ENCODE measurements at places on chromosomes 12 and 14.

DNA sequence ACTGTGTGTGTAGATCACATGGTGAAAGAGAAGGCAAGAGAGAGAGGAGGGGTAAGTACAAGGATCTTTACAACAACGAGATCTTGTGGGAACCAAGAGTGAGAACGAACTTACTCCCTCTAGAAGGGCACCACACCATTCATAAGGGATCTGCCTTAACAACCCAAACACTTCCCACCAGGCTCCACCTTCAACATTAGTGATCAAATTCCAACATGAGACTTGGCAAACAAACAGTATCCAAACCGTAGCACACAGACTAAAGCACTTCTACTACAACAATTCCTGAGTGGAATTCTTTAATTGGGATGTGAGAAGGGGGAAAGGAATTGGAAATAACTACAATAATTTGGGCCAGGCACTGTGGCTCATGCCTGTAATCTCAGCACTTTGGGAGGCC is 35.0 kb upstream of the ESR2 start:
- H3K27ac ChIP-seq = no peak overlapping the region
- H3K4me3 ChIP-seq = no peak overlapping the region
- DNase-seq = no peak
- H3K4me1 ChIP-seq = no peaks in the 10 kb centered on the region
- no peaks in the 10 kb centered on the region for H3K27me3 ChIP-seq
- no peaks in the 10 kb centered on the region for H3K36me3 ChIP-seq

DNA sequence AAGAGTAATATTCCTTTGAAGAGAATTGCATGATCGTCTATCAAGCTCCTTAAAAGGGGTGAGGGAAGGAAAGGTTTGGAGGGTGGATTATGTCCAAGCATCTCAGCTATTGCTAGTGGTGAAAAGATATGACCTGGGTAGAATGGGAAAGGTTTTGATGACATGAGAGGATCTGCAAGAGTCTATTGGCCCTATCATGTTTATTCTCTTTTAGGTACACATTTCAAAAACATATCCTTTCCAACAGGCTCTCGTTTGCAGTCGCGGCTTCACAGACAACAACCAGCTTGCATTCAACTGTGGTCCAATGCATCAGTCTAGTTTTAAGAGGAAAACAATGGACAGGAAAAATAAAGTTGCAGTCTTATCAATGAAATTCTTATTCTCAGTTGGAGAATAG is 17.1 kb downstream of the FOXG1 start:
- H3K4me1 ChIP-seq = no peaks in the 10 kb centered on the region
- no peak overlapping the region for H3K4me3 ChIP-seq
- H3K27me3 ChIP-seq = peaks cover 13% of the 10 kb centered on the region
- peaks cover 2% of the 10 kb centered on the region for H3K36me3 ChIP-seq
- no peak overlapping the region for H3K27ac ChIP-seq

GRCh38 chr12:88737838-88738472 is 157.7 kb upstream of the KITLG start:
- no peak overlapping the region for H3K27ac ChIP-seq
- no peak for DNase-seq
- H3K36me3 ChIP-seq = no peaks in the 10 kb centered on the region
- no peaks in the 10 kb centered on the region for H3K4me1 ChIP-seq
- no peak overlapping the region for H3K4me3 ChIP-seq
- no peaks in the 10 kb centered on the region for H3K27me3 ChIP-seq

GRCh38 chr14:22692194-22692593 is 48.0 kb upstream of the OR6J1 start:
- DNase-seq = no peak
- no peak overlapping the region for H3K4me3 ChIP-seq
- H3K27me3 ChIP-seq = peaks cover 17% of the 10 kb centered on the region
- no peak overlapping the region for H3K27ac ChIP-seq

DNA sequence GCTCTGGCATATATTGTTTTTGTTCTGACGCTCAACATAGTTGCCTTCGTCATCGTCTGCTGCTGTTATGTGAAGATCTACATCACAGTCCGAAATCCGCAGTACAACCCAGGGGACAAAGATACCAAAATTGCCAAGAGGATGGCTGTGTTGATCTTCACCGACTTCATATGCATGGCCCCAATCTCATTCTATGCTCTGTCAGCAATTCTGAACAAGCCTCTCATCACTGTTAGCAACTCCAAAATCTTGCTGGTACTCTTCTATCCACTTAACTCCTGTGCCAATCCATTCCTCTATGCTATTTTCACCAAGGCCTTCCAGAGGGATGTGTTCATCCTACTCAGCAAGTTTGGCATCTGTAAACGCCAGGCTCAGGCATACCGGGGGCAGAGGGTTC is 77.0 kb downstream of the GTF2A1 start:
- H3K27ac ChIP-seq = no peak overlapping the region
- peaks cover 4% of the 10 kb centered on the region for H3K36me3 ChIP-seq
- DNase-seq = no peak
- H3K4me1 ChIP-seq = peaks cover 11% of the 10 kb centered on the region

DNA sequence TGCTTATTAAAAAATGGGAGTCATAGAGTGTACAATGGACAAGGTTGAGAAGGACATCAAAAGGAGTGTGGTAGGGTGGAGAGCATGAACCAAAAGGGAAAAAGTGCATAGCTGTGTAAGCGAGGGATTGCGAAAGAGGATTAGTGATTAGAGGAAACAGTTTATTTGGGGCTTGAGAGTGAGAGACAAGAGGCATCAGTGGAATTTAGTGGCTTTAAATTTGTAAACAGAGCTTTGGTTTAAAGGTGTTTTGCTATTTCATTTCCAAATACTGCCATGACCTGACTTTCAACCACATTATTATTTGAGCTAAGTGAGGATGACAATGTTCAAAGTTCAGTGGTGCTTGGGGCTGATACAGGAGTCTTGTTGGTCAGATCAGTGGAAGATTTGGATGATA is 53.4 kb downstream of the SLC16A7 start:
- H3K4me3 ChIP-seq = no peak overlapping the region
- H3K27me3 ChIP-seq = no peaks in the 10 kb centered on the region
- peak overlapping the region; percentile 0 for H3K27ac ChIP-seq
- DNase-seq = no peak
- H3K36me3 ChIP-seq = peaks cover 26% of the 10 kb centered on the region

- DNase-seq = no peak
- H3K27me3 ChIP-seq = no peaks in the 10 kb centered on the region
- peaks cover 5% of the 10 kb centered on the region for H3K36me3 ChIP-seq
Measured at GRCh38 chr14:73369428-73369827, 88.9 kb downstream of the NUMB start.

GRCh38 chr14:63174760-63175191 is 29.5 kb upstream of the RHOJ start:
- no peaks in the 10 kb centered on the region for H3K4me1 ChIP-seq
- H3K27ac ChIP-seq = no peak overlapping the region
- H3K4me3 ChIP-seq = no peak overlapping the region
- DNase-seq = no peak
- H3K27me3 ChIP-seq = peaks cover 4% of the 10 kb centered on the region

- H3K4me1 ChIP-seq = peaks cover 21% of the 10 kb centered on the region
- peaks cover 3% of the 10 kb centered on the region for H3K27me3 ChIP-seq
- no peaks in the 10 kb centered on the region for H3K36me3 ChIP-seq
Measured at GRCh38 chr14:74959596-74960180, 4.3 kb upstream of the PGF start.

GRCh38 chr12:20863056-20863455 is 52.6 kb downstream of the SLCO1B3 start:
- no peak overlapping the region for H3K4me3 ChIP-seq
- H3K27me3 ChIP-seq = no peaks in the 10 kb centered on the region
- H3K27ac ChIP-seq = no peak overlapping the region
- H3K36me3 ChIP-seq = no peaks in the 10 kb centered on the region
- H3K4me1 ChIP-seq = no peaks in the 10 kb centered on the region

DNA sequence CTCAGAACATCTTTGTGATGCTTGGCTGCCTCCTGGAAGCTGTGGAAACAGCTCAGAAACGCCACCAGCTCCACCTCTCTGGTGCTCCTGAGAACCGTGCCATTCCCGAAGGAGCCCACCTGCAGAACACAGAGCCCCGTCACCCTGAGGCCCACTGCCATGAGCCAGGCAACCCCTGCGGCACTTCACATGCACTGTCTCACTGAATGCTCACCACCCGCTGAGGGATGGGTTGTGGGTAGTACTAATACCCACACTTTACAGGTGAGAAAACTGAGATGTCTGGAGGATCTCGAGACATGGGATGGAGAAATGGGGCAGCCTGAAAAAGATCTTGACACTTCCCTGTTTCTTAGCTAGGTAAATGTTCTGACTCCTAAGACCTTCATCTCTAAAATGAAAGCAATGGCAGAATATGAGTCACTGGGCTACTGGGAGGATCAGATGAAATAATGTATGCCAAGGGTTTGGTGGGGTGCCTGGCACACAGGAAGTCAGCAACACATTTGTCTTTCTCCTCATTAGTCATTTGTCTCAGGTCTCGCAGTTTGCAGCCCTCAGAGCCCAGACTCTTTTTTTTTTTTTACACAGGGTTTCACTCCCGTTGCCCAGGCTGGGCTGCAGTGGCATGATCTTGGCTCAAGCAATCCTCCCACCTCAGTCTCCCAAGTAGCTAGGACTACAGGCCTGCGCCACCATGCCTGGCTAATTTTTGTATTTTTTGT is 5.3 kb downstream of the OASL start:
- no peaks in the 10 kb centered on the region for H3K36me3 ChIP-seq
- H3K4me1 ChIP-seq = peaks cover 11% of the 10 kb centered on the region
- H3K27ac ChIP-seq = no peak overlapping the region
- no peak for DNase-seq

DNA sequence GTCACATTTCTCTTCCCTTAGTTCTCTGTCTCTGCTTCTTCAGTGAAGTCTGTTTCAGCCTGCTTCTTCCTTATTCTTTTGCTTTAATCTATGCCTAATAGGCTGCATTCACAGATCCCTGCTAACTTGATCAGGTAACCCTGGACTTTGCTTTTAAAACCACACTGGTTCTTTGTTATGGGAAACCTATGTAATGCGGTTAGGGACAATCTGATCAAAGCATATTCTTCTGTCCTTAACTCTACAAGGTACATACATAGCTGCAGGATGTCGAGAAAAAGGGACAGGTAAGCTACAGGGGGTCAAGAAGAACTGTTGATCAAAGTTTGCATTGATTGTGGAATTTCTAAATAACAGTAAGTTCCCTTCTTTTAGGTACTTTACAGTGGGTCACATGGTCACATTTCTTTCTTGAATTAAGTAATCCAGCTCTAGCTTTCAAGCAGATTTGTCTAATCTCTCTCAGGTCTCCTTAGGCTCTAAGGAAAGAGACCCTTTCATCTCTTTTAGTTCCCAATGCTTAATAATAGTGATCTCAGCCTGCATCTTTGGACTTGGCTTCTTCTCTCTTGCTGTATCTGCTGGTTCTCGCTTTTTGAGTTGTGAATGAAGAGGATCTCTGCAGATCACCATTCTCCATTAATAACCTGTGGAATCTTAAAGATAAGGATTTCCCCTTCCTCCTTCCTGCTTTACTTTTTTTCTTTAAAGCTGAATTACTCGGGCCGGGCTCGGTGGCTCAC is 3.8 kb downstream of the COPZ1 start:
- H3K36me3 ChIP-seq = peaks cover 2% of the 10 kb centered on the region
- no peak for DNase-seq
- H3K27ac ChIP-seq = no peak overlapping the region
- no peak overlapping the region for H3K4me3 ChIP-seq

DNA sequence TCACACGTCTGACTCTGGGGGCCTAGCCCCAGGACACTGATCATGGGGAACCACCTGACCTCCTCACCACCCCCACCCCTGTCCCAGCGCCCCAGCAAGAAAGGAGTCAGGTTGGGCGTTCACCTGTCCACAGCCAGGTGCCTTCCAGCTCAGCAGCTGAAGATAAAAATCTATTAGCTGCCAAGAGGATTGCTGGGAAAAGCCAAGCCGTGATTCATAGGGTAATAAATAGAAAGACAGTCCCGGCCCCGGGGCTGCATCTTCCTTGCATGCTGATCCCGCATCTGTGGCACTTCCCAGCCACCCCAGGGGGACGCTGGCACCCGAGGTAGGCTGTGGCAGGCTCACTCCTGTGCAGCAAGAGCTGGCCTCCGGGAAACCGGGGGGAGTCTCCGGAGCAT is 70.2 kb upstream of the NCOR2 start:
- H3K4me3 ChIP-seq = no peak overlapping the region
- peaks cover 24% of the 10 kb centered on the region for H3K27me3 ChIP-seq
- H3K4me1 ChIP-seq = peaks cover 3% of the 10 kb centered on the region
- no peak overlapping the region for H3K27ac ChIP-seq
- no peak for DNase-seq

DNA sequence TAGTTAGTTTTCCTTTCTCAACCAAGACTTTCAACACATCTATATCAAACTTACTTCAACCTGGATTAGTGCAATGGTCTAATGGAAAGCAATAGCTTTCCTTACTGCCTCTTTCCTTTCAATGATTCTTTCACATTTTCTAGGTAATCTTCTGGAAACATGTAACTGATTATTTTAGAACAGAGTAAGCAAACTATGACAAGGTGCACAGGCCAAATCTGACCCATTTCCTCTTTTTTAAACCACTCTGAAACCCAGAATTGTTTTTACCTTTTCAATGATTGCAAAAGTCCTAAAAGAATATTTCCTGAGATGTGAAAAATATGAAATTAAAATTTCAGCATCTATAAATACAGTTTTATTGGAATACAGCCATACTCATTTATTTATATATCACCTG is 81.6 kb upstream of the TMTC2 start:
- H3K27ac ChIP-seq = no peak overlapping the region
- DNase-seq = no peak
- H3K4me1 ChIP-seq = no peaks in the 10 kb centered on the region
- H3K27me3 ChIP-seq = no peaks in the 10 kb centered on the region

DNA sequence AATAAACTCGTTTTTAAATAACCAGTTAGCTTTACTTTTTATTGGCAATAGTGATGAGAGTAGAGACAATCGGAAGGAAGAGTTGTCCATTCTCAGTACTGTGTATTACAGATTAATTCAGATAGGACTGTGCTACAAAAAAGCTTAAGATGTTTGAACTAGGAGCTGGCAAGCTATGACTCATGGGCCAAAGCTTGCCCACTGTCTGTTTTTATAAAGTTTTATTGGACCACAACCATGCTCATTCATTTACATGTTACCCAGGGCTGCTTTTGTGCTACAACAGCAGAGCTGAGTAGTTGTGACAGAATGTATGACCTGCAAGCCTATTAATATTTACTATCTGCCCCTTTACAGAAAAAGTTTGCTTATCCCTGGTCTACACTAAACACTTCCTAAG is 19.4 kb downstream of the GNS start:
- H3K27me3 ChIP-seq = no peaks in the 10 kb centered on the region
- no peak for DNase-seq
- H3K36me3 ChIP-seq = peaks cover 43% of the 10 kb centered on the region
- H3K4me3 ChIP-seq = no peak overlapping the region
- H3K4me1 ChIP-seq = no peaks in the 10 kb centered on the region

DNA sequence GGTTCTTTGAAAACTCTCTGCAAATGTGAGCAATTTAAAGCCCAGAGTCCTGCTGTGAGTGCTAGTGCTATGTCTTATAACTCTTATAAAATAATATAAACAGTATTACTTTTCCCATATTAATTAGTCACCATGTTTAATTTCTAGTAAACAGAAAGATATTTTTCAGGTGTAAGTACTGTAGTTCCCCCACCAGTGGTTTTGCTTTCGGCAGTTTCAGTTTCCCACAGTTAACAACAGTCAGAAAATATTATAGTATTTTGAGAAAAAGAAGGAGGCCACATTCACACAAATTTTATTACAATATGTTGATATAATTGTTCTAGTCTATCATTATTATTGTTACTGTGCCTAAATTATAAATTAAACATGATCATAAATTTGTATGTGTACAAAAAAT is 800.5 kb downstream of the LRFN5 start:
- H3K4me3 ChIP-seq = no peak overlapping the region
- H3K36me3 ChIP-seq = no peaks in the 10 kb centered on the region
- H3K27ac ChIP-seq = no peak overlapping the region
- DNase-seq = no peak

- no peak for DNase-seq
- peaks cover 5% of the 10 kb centered on the region for H3K27me3 ChIP-seq
- no peaks in the 10 kb centered on the region for H3K4me1 ChIP-seq
- no peak overlapping the region for H3K27ac ChIP-seq
Measured at GRCh38 chr14:89093083-89093730, 268.8 kb downstream of the TTC8 start.

All from memory B cell (primary cell).